ENCODE measurements at places on chromosomes 4 and X. TPM values are rescaled to one million over a fixed set of nuclear protein-coding genes. Genes with fewer than 3 reads are reported as not detected.

The RHOH gene
- total RNA-seq, result 148 TPM

The RNF150 gene
- not detected for total RNA-seq

The HSFX1 gene
- not detected for total RNA-seq

The SPOCK3 gene
- not detected for total RNA-seq

The RTL9 gene
- not detected for total RNA-seq

The UBL4A gene
- total RNA-seq, result 64.3 TPM

The RTL5 gene
- 1.00 TPM for total RNA-seq

The DCAF4L1 gene
- total RNA-seq, result 0.33 TPM

The IL15 gene
- 1.0 TPM for total RNA-seq

The CACNA1F gene
- total RNA-seq, result 0.61 TPM

The GAGE2A gene
- not detected for total RNA-seq

The P2RY4 gene
- 0.18 TPM for total RNA-seq

The MAGEA11 gene
- not detected for total RNA-seq

The FGF5 gene
- total RNA-seq, result not detected

The MAGEB3 gene
- total RNA-seq, result not detected

The AWAT2 gene
- not detected for total RNA-seq

The C4orf51 gene
- total RNA-seq, result not detected

All from CD8-positive, alpha-beta memory T cell (primary cell).